ENCODE measurements at places on chromosomes 6 and 20.

GRCh38 chr6:145367149-145367548, 368.2 kb downstream of the EPM2A start:
- no peak for DNase-seq

- DNase-seq = no peak
Observed at GRCh38 chr6:65350530-65350929, 356.5 kb downstream of the EYS start.

GRCh38 chr20:50876816-50877215, 54.4 kb downstream of the ADNP start:
- no peak for DNase-seq

DNA sequence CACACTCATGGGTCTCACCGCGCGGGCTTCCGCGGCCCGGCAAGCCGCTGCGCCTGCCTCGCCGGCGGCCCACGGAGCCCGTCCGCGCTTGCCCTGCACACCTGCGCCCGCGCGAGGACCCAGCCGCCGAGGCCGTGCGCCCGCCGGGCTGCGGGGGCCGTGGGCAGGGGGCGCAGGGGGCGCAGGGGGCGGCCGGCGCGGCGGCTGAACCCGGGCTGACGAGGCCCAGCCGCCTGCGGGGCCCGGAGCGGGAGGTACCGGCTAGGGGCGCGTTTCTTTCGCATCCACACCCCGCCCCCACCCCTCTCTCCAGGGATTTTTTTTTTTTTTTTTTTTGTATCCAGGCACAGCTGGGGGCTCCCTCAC, 43.8 kb upstream of the OSTM1 start:
- DNase-seq = no peak

GRCh38 chr20:56371977-56372376, 13.2 kb downstream of the FAM210B start:
- DNase-seq = no peak

GRCh38 chr6:22254886-22255285, 42.0 kb downstream of the PRL start:
- no peak for DNase-seq

GRCh38 chr20:9981829-9982228, 53.0 kb upstream of the ANKEF1 start:
- no peak for DNase-seq

- DNase-seq = peak; percentile 12
Observed at GRCh38 chr6:23280437-23280836, 711.1 kb downstream of the HDGFL1 start.

- peak; percentile 87 for DNase-seq
Observed at GRCh38 chr6:158408552-158409130, 96.4 kb downstream of the TULP4 start.

DNA sequence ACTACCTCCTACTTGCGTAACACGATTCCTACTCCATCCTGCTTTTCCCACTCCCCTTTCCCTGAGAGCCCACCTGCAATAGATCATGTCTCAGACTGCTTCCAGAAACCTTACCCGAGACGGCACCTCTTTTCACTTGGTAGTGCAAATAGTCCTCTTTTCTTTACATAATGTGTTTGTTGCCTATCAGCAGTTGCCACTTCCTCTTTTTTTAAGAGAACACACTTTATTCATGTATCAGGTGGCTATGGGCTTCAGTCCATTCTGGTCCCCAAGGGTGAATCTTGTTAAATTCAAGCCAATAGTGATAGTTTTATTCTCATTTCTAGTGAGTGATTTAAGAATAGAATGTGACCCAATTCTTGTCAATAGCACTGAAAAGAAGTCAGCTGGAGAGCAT, 57.7 kb upstream of the FERMT1 start:
- no peak for DNase-seq

DNA sequence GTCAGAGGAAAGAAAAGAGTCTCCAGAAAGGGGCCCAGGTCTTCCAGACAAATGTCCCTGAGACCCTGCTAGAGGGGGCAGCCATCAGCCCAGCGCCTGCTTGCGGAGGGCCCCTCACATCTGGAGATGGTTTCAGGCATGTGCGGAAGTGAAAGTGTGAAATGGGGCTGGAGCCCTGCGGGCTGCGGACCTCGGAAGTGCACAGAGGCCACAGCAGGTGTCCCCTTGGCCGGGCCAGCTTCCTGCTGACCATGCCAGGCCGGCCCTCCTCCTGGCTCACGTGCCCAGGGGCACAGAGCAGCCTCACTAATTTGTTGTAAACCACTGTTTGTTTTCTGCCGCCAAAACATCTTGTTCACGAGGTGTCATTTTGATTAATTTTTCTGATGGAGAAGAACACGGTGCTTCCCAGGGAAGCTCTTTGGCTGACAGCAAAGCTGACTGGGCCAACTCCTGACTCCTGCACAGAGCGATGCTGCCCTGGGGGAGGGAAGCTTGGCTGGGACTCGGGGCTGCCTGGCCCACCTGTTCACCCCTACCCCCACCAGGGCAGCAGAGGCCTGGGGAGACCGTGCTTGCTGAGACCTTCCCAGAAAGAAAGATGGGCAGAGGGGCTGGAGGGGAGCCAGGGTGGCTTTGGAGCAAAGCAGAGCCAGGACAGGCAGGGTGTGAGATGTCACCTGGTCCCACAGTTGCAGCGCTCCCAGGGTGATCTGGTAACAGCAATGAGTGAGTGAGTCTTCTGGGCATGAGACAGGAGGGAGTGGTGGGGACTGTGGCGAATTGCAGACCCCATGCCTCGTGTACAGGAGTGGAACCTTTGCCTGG, 54.2 kb downstream of the BCAS4 start:
- no peak for DNase-seq

DNA sequence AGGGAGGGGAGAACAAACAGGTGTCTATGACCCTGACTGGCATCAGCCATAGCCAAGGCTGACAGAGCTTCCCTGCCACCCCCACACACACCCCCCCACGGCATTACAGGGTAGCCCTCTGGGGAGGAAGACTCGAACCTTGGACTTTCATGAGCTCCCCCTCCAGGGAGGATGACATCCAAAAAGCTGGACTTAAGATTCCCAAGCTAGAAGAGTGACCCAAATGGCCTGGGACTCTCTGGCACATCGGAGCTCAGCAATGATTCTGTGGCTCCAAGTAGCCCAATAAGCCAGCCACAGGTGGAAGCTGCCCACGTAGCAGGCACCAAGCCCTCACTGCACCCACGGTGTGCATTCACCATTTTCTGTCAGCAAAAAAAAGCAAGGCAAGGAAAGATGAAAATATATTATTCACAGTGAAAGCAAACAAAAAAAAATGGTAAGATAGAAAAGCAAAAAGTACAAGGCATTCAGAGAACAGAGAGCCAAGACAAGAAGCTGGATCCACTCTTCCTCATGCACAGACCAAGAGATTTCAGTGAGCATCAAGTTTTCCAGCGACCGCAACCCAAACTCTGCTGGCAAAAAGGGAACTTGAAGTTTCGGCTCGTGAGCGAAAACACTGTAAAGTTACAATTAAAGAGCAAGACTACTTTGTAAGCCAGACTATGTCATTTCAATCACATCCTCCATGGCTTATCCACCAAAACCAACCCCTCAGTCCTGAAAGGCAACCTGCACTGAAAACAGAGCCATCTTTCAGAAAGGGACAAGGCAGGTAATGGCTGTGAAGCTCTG, 10.9 kb downstream of the JAG1 start:
- no peak for DNase-seq

- no peak for DNase-seq
Observed at GRCh38 chr6:36826520-36827227, 12.6 kb downstream of the CPNE5 start.

DNA sequence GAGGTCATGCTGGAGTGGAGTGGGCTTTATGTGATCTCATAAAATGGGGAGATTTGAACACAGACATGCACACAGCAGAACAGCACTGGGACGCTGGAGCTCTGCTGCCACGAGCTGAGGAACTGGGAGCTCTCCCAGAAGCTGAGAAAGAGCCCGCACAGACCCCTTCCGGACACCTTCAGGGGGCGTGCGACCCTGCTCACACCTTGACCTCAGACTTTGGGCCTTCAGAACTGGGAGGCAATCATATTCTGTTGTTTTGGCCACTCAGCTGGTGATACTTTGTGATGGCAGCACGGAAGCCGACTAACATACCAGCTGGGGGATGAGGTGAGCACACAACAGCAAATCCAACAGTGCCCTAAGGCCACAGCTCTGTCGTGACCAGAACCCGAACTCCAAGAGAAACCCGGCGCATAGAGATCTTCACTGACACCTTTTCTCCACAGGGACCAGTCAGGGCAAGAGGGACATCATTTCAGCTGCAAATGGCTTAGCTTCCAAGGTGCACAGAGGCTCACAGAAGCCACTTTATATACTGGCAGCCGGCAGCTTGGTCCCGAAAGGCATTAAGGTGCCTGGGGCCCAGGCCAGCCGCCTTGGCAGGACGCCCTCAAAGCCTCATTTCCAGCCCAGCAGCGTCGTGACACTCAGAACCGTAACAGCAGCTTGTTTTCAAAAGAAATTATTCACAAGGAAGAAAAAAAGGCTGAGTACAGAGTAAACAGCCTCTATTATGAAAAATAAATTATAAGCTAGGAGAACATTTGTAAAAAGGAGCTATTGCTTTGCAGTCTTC, 89.3 kb downstream of the RNASET2 start:
- no peak for DNase-seq

DNA sequence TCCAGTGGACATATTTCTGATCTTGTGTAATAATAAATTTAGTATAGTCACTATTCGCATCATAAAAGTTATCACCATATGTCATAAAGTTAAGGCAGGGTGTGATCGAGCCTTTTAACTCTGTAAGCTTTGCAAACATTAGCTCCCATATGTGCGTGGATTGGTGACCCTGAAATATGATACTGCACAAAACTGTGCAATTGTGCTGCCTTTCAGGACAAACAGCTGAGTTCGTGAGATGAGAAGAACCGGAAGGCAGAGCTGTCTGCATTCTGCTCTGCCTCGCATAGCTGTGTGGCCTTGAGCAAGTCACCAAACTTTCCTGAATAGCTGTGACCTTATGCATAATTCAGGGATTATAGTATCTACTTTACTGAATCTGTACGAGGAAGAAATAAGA, 3.2 kb upstream of the PLEKHG1 start:
- DNase-seq = no peak

GRCh38 chr6:14640631-14641030, 523.1 kb downstream of the CD83 start:
- DNase-seq = no peak

- DNase-seq = no peak
Observed at GRCh38 chr20:36351937-36352336, 45.8 kb downstream of the DLGAP4 start.
